ENCODE measurements at places on chromosomes 7 and 10. TPM values are rescaled to one million over a fixed set of nuclear protein-coding genes. Genes with fewer than 3 reads are reported as not detected.

The SEC24C gene
- 55.1 TPM for total RNA-seq

GRCh38 chr10:123563994-123564393, 102.2 kb upstream of the GPR26 start:
- no peak for DNase-seq

The GDF2 gene
- total RNA-seq: not detected

GRCh38 chr10:88232029-88232895, 350.9 kb downstream of the RNLS start:
- no peak for DNase-seq

DNA sequence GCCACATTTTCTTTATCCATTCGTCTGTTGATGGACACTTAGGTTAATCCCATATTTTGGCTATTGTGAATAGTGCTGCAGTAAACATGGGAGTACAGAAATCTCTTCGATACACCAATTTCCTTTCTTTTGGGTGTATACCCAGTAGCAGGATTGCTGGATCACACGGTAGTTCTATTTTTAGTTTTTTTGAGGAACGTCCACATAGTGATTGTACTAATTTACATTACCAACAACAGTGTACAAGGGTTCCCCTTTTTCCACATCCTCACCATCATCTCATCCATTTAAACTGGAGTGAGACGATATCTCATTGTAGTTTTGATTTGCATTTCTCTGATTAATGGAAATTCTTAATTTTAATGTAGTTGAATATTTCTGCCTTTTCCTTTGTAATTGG, 19.3 kb downstream of the VKORC1L1 start:
- no peak for DNase-seq

DNA sequence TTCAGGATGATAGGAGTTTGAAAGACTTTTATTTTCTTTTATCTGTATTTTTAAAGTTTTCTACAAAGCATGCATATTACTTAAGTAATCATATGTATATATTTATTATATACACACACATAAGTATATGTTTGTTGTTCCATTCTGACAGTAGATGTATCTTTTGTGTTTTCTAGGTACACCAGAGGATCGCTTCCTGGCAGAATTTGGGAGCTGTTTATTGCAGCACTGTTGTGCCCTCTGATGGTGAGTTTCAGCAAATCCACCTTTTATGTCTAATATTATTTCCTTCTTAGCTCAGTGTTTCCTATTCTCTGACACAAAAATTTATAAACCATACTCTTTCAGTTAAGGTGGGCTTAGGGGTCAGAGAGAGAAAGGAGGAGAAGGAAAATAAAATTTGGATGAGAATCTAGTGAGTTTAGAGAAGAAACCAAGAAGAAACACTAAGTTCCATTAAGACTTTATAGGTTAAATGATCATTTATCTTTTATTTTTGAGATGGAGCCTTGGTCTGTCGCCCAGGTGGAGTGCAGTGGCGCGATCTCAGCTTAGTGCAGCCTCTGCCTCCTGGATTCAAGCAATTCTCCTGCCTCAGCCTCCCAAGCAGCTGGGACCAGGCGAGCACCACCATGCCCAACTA, 59.2 kb upstream of the OIT3 start:
- DNase-seq: no peak

Measured in cardiac septum (tissue), 1 donor.